Kidney epithelial cell (primary cell): ENCODE measurements at places on chromosomes 7 and 10. TPM values are rescaled to one million over a fixed set of nuclear protein-coding genes. Genes with fewer than 3 reads are reported as not detected.

The DENND2A gene
- 11.2 and 14.8 TPM in 2 replicates for total RNA-seq

The CCDC3 gene
- total RNA-seq, result 0.14 and 0.17 TPM in 2 replicates

The SORCS1 gene
- total RNA-seq, result 2.1 and 2.3 TPM in 2 replicates

The LRRTM3 gene
- total RNA-seq, result not detected in 2 replicates

The SLC39A12 gene
- not detected in 2 replicates for total RNA-seq

The IGF2BP3 gene
- 44.0 TPM in 2 replicates for total RNA-seq

The LRRD1 gene
- not detected in 2 replicates for total RNA-seq

The CPVL gene
- 19.1 and 25.9 TPM in 2 replicates for total RNA-seq

The ZP3 gene
- 6.0 and 8.6 TPM in 2 replicates for total RNA-seq

The TMUB1 gene
- total RNA-seq, result 46.3 and 66.0 TPM in 2 replicates

The RBP3 gene
- total RNA-seq, result not detected in 2 replicates

The THNSL1 gene
- 3.2 and 4.6 TPM in 2 replicates for total RNA-seq

The SPDYE1 gene
- not detected in 2 replicates for total RNA-seq

The PLXNA4 gene
- total RNA-seq, result 0.14 and 5.9 TPM in 2 replicates

The CDK14 gene
- total RNA-seq, result 14.4 and 18.2 TPM in 2 replicates

The LHPP gene
- total RNA-seq, result 6.3 and 9.0 TPM in 2 replicates

The TAC1 gene
- 50.4 and 53.5 TPM in 2 replicates for total RNA-seq

The POM121C gene
- total RNA-seq, result 19.4 and 23.2 TPM in 2 replicates

The TMEM213 gene
- not detected in 2 replicates for total RNA-seq

The AKR1C8 gene
- total RNA-seq, result 0.21 TPM in 1 of 2 replicates, not detected in the other

The PLXDC2 gene
- total RNA-seq, result 7.5 and 9.1 TPM in 2 replicates

The SNCG gene
- 0.21 TPM in 1 of 2 replicates, not detected in the other for total RNA-seq

The CHCHD1 gene
- total RNA-seq, result 41.8 and 46.8 TPM in 2 replicates

The AGAP6 gene
- total RNA-seq, result 4.7 and 8.6 TPM in 2 replicates

The OR2A5 gene
- not detected in 2 replicates for total RNA-seq

The TCF7L2 gene
- total RNA-seq, result 3.4 and 13.5 TPM in 2 replicates

The MYPN gene
- total RNA-seq, result 0.04 TPM in 1 of 2 replicates, not detected in the other

The CARD11 gene
- total RNA-seq, result 31.0 and 31.4 TPM in 2 replicates

The OR2A42 gene
- total RNA-seq, result 0.07 and 0.08 TPM in 2 replicates

The EVX1 gene
- total RNA-seq, result not detected in 2 replicates

The CYP3A7 gene
- not detected in 2 replicates for total RNA-seq

The VIM gene
- 5,277 and 5,556 TPM in 2 replicates for total RNA-seq

The H2BK1 gene
- total RNA-seq, result not detected in 2 replicates

The PAX4 gene
- total RNA-seq, result not detected in 2 replicates

The NOS3 gene
- 1.0 and 3.1 TPM in 2 replicates for total RNA-seq

The VWA2 gene
- 2.2 and 3.8 TPM in 2 replicates for total RNA-seq

The SRRM3 gene
- total RNA-seq, result 0.21 TPM in 1 of 2 replicates, not detected in the other

The ELMO1 gene
- 2.3 and 11.4 TPM in 2 replicates for total RNA-seq

The HEPACAM2 gene
- 0.08 TPM in 1 of 2 replicates, not detected in the other for total RNA-seq

The LIPM gene
- total RNA-seq, result not detected in 2 replicates

The CLEC5A gene
- not detected in 2 replicates for total RNA-seq

The CRHR2 gene
- total RNA-seq, result not detected in 2 replicates

The APBB1IP gene
- 0.07 and 1.8 TPM in 2 replicates for total RNA-seq

The PODXL gene
- total RNA-seq, result 152 and 160 TPM in 2 replicates

The ELFN1 gene
- total RNA-seq, result 0.55 and 0.71 TPM in 2 replicates

The MOGAT3 gene
- total RNA-seq, result not detected in 2 replicates

The ATRNL1 gene
- 5.1 and 11.4 TPM in 2 replicates for total RNA-seq

The C7orf25 gene
- total RNA-seq, result 10.5 and 14.4 TPM in 2 replicates

The FAM131B gene
- 1.0 and 1.3 TPM in 2 replicates for total RNA-seq
